Uterus (tissue), 4 donors: ENCODE measurements at places on chromosomes 2 and 18. TPM values are rescaled to one million over a fixed set of nuclear protein-coding genes. Genes with fewer than 3 reads are reported as not detected.

GRCh38 chr18:37242091-37242490 lies 323.5 kb downstream of the CELF4 start:
- no peak overlapping the region for H3K4me3 ChIP-seq
- no peaks in the 10 kb centered on the region for H3K36me3 ChIP-seq
- H3K27me3 ChIP-seq = peaks cover 8% of the 10 kb centered on the region
- no peak for DNase-seq
- no peaks in the 10 kb centered on the region for H3K4me1 ChIP-seq

DNA sequence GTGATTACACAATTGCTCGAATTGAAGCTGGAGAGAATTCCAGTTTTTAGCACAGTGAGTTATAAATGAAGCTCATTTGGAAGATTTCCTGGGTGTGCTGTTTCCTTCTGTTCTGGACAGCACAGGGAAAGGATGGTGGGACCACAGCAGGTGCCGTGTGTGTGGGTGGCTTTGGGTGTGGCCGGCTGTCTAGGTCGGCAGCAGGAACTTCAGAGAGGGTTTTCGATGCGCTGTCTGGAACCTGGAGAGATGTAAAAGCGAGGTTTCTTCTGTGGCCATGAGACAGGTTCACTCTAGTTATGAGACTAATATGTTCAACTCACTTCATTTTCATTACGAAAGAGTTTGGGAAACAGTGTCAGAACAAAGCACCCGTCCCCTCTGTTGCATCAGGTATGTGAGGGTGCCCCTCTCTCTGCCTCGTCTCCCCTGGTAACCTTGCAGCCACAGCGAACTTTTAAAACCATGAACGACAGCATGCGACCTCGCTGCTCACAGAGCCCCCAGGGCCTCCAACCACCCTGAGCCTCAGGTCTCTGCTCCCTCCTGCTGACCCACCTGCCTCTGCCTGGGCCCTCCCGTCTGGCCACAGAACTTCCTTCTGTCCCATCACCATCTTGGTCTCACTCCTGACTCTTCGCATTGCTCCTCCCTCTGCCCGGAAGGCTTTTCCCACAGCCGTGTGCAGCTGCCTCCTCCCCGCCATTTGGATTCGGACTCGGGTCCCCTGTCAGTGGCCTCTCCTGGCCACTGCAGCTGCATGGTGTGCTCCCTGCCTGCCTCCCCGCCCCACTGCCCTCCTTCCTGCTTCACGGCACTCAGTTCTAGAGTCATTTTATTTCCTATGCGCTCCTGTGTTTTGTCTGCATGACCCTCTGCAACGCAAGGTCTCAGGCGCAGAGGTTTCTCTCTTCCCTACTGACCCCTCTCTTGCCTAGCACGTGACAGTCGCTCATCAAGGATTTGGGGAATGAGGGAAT lies 151.2 kb downstream of the NDUFA10 start:
- no peaks in the 10 kb centered on the region for H3K36me3 ChIP-seq
- H3K4me1 ChIP-seq = no peaks in the 10 kb centered on the region
- no peak overlapping the region for H3K4me3 ChIP-seq
- no peak overlapping the region for H3K27ac ChIP-seq

DNA sequence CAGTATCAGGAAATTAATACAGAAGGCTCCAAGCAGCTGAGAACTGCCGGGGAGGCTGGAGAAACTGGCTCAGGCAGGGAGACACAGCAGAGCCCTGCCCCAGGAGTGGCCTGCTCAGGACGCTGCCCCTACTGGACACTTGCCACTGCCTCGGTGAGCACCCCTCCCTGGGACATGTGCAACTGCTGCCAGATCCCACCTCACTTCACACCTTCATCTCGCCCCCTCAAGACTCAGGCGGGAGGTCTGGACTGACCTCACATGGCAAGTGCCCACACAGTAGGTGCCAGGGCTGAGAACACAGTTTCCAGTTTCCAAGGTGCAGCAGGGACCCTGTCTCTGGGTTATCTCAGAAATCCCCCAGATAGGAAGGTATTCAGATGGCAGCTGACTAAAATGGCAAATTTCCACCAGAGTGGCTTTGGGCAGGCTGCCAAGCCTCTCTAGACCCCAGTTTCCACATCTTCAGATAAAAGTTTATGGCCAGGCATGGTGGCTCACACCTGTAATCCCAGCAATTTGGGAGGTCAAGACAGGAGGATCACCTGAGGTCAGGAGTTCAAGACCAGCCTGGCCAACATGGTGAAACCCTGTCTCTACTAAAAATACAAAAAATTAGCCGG lies 33.7 kb upstream of the LBH start:
- H3K27ac ChIP-seq = no peak overlapping the region
- H3K36me3 ChIP-seq = no peaks in the 10 kb centered on the region
- no peak overlapping the region for H3K4me3 ChIP-seq
- H3K4me1 ChIP-seq = no peaks in the 10 kb centered on the region
- DNase-seq = no peak

The COL4A3 gene
- 0.76 TPM for total RNA-seq

DNA sequence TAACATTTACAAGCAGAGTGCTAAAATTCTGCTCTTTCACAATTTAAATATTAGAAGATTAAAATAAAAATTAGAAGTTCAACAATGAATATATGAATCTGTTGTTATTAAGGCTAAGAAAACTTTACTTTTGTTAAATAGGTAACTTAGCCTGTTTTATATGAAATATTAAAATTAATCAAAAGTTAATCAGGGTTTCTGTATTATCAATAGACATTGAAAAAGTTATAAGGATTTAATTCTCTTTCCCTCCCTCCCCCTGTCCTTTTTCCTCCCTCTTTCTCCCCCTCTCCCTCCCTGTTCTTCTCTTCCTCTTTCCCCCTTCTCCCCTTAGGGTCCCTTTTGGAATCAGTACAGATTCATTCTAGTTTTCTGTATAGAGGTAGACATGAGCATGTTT lies 12.1 kb downstream of the BBS5 start:
- DNase-seq = no peak
- no peaks in the 10 kb centered on the region for H3K27me3 ChIP-seq
- no peak overlapping the region for H3K27ac ChIP-seq
- H3K4me3 ChIP-seq = no peak overlapping the region
- H3K36me3 ChIP-seq = no peaks in the 10 kb centered on the region
